ENCODE measurements at places on chromosomes 7 and 10.

DNA sequence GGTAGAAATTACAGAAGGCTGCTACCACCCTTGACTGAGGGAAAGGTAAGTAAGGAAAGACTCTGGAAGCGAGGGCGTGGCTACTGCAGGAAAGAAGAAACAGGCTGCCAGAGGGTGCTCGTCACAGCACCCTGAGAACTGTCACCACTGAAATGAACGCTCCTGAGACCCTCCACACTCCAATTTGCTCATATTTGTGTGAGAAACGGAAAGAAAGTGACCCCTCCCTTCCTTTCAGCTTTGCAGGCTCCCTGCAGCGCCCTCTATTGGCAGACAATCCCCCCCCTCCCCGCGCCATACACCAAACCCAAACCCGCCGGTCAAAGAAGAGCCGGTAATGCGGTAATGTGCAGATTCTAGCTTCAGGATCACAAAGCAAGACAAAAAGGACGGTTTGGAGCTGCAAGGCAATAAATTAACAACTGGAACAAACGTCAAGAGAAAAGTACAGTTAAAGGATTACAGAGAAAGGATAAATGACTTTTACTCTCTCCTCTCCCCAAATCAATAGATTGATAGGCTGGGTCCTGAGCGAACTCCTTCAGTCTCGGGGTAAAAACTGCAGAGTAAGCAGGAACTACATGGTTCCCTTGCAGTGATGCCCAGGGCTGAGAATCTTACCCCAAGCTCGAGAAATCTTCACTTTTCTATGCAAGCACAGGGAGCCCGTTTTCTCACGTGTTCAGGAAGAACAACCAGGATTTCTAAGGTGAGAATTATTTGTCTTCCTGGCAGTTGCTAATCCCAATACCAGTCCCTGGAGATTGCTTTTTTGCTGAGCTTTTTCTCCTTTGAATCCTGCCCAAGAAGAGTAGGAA is 47.6 kb downstream of the STEAP1B start:
- no peak for DNase-seq

- DNase-seq: no peak
These were observed 30.3 kb downstream of the PTN start for GRCh38 chr7:137313201-137313600.

GRCh38 chr7:39985398-39985918 is 35.4 kb downstream of the CDK13 start:
- DNase-seq: no peak

- DNase-seq: no peak
These were observed 165.2 kb downstream of the FANK1 start for GRCh38 chr10:126061526-126061925.

GRCh38 chr10:61592581-61592980 is 70.1 kb upstream of the CABCOCO1 start:
- DNase-seq: no peak

GRCh38 chr10:122454603-122455080 is at the start of gene ARMS2:
TSS of gene ARMS2 (plus strand) at chr10:122454653. CDS start at chr10:122454728, 75 bp downstream.
- no peak for DNase-seq

DNA sequence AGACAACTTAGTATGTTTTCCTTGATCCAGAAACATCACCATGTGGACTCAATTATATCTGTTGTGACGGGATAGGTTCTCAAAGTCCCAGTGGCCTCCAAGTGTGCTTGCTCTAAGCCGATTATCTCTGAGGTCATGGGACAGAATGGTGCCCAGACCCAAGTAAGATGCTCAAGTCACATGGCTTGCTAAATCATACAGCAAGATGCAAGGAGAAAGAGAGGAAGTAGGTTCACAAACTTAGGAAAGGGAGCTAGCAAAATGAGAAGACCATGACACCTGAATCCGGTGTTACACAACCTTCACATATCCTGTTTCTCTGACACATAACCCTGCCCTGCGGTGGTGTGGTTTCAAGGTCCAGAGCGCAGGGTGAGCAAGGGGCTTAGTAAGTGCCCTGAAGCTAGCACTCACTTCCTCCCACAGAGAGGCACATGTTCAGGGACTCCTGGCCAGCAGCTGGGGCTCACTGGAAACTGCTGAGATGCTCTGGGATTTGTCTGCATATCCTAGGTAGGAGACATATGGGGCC is 590.9 kb upstream of the ANKRD30A start:
- DNase-seq: no peak

GRCh38 chr10:76086170-76086760 is 654.8 kb downstream of the LRMDA start:
- no peak for DNase-seq

DNA sequence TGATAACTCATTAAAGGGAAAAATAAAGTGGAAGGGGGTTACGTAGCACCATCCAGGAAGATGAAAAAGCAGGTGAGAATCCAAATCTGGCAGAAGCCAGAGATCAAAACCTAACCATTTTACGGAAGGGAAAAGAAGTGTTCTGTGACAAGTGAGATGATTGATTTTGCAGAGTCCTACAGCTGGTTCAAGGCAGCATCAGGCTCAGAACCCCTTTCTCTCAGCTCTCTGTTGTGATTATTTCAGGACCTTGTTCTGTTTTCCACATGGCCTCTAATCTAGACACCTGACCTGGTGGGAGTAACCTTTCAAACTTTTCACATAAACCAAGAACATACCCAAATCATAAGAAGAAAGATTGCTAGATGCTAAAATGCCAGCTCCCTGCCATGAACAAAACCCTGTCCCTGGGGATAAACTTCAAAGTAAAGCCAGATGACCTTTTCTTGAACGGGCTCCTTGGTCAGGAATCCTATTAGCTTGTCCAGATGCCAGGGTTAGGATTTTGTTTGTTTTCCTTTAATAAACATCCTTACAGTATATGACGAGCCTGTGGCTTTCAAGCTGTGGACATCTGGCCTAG is 5.9 kb downstream of the DUSP5 start:
- no peak for DNase-seq

- no peak for DNase-seq
These were observed 25.2 kb upstream of the ITGB1 start for GRCh38 chr10:32982911-32983909.

DNA sequence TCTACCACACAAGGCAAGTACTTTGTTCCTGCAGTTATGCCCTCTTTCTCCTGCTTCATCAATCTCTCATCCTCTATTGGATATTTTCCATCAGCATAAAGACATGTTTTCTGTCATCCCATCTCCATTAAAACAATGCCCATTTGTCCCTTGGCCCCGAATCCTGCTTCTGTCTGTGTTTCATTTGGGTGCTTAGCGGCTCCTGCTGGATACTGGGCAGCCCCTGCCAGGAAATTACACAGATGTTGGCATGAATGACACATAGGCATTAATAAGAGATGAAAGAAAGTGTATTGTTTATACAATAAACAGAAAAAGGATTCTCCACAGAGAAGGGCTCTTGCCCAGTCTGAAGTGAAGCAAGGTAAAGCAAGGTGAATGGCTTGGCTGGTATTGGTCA is 765.3 kb downstream of the REEP3 start:
- no peak for DNase-seq

GRCh38 chr7:23276947-23277346 is 22.2 kb upstream of the MALSU1 start:
- no peak for DNase-seq

DNA sequence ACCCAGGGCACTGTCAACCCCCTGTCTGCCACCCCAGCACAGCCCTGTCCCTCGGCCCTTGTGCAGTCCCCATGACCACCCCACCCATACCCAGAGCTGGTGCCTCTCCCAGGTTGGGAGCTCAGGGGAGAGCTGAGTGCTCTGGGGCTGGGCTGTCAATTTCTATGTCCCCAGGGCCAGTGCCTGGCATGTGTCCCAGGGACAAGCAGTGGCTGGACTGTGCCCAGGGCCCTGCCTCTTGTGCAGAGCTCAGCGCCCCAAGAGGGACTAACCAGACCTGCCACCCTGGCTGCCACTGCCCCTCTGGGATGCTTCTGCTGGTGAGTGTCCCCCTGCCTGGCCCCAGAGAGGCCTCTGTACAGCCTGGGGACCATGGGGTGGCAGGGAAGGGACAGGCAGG is 29.0 kb upstream of the ZNF862 start:
- no peak for DNase-seq

- no peak for DNase-seq
These were observed 129.7 kb downstream of the TMEM178B start for GRCh38 chr7:141203586-141203985.

DNA sequence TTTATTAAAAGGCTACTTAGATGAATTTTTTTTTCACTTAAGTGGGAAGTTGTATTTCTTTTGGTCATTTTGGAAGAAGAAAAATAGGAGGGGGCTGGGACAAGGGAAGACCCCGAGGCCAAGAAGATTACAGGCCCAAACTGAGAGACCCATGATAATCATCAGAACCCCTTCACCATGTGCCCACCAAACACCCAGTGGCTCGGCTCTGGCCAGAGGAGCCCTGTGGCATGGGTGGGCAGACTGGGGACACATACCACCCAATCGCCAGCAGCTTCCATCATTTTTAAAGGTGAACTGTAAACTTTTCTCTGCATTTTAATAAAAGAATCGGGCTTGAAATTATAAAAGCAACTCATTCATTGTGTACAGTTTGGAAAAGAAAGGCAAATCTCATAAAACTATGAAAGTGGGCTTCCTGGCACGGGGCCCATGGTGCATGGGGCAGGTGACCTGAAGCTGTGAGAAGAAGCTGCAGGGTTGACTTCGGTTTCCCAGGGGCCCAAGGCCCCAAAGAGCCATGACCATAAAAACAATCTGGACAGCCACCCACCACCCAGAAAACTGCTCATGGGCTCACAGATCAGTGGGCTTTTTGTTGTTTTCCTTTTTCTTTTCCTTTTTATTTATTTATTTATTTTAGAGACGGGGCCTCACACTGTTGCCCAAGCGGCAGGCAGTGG is 29.4 kb upstream of the RET start:
- DNase-seq: no peak

DNA sequence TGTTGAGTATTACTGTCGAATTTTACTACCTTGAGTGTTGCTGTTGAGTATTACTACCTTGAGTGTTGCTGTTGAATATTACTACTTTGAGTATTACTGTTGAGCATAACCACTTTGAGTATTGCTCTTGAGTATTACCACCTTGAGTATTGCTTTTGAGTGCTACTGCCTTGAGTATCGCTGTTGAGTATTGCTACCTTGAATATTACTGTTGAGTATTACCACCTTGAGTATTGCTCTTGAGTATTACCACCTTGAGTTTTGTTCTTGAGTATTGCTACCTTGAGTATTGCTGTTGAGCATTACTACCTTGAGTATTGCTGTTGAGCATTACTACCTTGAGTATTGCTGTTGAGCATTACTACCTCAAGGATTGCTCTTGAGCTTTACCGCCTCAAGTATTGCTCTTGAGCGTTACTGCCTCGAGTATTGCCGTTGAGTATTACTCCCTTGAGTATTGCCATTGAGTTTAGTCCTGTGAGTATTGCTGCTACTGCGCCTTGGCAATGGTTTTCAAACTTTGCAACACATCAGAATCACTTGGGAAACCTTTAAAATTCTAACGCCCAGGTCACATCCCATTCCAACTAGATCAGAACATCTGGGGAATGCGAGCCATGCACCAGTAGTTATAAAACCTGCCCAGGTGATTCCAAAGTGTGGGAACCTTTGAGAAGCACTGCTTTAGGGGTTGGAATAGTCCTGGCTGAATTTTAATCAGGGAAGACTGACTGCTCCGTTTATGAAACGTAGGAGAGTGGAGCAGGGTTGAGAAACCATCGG is 61.7 kb downstream of the TCF7L2 start:
- DNase-seq: no peak

- no peak for DNase-seq
These were observed 124.1 kb upstream of the EFCAB10 start for GRCh38 chr7:105705427-105705826.

DNA sequence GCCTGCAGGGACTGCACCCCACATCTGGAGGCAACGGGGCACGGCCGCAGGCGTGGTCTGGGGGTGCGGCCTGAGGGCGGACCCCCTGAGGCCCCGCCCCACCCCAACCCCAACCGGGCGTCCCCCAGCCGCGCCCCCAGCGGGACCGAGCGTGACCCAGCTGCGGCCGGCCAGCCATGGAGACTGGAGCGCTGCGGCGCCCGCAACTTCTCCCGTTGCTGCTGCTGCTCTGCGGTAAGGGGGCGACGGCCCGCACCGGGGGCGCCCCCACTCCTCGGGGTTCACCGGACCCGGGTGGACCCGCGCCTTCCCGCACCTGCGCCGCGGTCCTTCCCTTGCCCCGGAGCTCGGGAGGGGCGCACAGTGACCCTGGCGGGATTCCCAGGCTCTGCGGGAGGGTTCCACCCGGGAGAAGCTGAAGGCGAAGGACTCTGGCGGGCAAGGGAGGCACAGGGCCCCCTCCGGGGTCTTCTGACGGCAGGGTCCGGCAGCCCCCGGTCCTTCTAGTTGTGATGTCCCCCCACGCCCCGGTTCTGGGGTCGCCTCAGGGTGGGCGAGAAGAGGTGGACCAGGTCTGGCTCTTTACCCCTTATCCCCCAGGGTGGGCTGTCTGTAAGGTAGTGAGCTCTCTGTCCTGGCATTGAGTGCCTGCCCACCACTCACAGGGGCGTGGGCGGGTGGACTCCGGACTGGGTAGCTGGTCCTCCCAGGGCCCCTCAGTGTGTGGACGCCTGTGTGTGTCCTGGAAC is at the start of gene RAMP3:
Gene RAMP3 (plus strand): TSS at position 139 of the 749 bp plus-strand sequence. CDS start 38 bp downstream, at position 177.
- DNase-seq: no peak

DNA sequence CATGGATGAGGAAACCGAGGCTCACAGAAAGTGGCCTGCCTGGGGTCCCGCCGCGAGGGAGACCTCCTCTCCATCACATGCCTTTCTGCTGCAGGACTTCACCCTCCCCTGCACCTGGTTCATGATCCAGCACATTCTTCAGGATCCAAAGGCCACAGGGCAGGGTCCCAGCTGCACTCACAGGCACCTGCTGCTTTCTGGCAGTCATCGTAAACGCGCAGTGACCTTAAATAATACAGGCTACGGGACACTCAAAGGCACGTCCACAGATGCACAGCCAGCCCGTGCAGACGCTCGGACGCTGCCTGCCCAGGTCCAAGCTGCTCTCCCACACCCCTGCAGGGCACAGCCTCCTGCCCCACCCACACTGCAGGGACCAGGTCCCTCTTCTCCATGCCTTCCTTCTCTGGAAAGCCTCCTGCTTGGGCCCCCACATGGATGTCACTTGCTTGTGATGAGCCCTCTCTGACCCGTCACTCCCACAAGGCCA is 49.9 kb downstream of the CALML3 start:
- DNase-seq: no peak

DNA sequence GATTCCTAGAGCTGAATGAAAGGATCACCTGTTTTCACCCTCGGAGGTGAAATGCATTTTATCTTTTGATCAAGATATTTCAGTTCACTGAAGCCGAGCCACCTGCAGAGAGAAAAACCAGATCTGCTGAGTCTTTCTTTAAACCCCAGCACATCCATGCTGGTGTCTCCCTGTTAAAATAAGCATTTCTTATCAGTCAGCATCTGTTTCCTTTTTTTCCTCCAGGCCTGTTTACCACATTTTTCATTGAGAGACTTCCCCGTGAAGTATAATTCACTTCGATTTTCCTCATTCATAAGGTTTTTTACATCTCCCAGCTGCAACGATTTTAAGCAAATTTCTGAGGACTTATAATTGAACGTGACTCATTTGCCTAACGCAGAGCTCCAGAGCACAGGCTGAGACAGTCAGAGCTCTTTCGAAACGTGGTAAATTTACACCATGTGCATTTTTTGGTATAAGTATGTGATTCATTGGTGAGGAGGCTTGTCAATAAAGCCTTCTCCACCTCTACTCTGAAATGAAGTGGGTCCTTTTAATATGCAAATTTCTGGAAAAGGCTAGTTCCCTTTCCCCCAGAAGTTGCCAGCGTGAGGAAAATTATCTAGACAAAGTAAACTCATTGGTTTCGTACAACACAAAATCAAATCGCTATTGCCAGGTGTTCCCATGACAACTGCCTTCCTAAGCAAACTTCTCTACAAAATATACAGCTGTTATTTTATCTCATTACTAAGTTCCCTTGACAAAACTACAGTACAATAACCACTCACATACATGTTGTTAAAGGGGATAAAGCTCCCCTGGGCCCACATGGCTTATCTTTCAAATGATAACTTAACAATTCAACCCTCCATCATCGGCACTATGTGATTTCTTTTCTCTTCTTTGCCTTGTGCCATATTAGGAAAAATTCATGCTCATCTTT is 374.8 kb upstream of the AKR1E2 start:
- no peak for DNase-seq

Data from NCI-H1417 treated with DMSO at 0.1 percent for 48 hours (cell line).